ENCODE measurements at places on chromosomes 7 and 10.

GRCh38 chr10:115727129-115727528, 545.9 kb downstream of the GFRA1 start:
- DNase-seq = no peak

GRCh38 chr10:116155191-116155590, 117.8 kb downstream of the GFRA1 start:
- no peak for DNase-seq

DNA sequence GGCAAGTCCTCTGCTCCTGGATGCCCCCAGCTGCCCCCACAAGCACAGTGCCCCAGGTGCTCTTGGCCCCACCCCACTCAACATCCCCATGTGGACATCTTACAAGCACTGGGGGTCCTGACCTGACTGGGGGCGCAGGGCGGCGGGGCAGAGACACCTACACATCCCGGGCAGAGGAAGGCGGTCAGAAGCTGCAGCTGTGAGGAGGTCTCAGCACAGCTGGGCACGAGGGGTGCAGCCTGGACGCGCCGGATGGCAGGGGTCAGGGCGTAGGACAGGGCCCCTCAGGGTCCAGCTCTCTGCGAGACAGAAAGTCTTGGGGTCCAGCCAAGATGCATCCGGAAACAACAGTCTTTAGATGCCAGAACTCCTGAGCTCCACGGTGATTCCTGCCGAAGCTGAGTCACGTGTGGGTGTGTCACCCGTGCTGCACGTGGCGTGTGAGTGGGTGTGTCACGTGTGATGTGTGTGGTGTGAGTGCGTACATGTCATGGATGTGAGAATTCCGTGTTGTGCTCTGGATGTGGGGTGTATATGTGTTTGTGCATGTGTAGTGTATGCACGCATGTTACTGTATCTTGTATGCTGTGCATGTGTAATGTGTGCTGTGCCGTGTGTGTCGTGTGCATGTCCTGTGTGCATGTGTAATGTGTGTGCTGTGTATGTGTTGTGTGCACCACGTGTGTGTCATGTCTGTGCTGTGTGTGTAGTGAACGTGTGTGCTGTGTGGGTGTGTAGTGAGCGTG, 5.1 kb downstream of the VENTX start:
- no peak for DNase-seq

DNA sequence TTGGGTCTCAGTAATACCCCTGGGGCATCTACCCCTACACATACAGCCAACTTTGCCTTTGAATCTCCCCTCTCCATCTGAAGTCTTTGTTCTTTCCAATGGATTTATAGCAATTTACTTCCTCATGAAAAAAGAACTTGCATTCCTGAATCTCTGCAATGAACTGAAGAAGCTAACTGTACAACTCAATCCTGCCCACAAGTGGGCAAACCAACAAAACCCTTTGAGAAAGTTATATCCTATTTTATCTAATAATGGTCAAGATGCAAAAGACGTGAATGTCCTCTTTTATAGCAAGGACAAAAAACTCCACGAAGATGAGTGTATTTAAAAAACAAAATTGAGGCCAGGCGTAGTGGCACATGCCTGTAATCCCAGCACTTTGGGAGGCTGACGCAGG, 991.3 kb downstream of the LRMDA start:
- DNase-seq = no peak

DNA sequence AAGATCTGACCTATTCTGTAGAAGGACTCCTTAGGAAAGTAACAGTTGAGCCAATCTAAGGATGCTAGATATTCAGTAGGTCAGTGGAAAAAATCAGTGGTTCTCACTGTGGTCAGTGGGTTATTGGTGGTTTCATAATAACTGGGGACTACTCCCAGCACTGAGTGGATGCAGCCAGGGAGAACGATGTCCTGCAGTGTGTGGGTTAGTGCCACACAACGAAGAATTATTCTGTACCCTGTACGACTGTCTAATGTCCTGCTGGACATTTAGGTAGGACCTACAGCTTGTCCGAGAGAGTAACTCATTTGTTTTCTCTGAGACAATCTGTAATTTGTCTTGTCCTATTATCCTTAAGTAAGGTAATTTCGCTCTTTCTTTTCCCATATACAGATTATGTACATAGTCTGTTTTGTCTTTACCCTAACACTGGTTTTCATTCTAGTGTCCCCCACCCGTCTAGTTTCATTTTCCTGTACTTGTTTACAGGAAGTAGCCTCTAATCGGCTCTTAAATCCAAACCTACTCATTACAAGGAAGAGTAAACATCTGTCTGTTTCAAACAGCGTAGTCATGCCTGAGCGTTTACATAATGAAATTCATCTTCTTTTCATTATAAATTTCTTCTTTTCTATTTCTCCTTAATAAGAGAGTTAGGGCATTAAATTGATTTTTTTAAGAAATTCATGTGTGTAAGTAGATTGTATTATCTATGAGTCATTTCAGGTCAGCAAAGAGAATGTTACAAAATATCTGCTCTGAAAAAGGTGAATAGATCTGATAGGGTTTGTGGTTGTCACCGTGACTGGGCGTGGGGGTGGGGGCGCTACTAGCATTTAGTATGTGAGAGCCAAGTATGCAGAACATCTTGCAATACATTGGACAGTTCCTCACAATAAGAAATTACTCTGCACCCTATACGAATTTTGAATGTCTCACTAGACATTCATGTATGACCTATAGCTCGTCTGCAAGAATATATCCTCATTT, 8.3 kb upstream of the ZC3HAV1L start:
- DNase-seq = no peak

DNA sequence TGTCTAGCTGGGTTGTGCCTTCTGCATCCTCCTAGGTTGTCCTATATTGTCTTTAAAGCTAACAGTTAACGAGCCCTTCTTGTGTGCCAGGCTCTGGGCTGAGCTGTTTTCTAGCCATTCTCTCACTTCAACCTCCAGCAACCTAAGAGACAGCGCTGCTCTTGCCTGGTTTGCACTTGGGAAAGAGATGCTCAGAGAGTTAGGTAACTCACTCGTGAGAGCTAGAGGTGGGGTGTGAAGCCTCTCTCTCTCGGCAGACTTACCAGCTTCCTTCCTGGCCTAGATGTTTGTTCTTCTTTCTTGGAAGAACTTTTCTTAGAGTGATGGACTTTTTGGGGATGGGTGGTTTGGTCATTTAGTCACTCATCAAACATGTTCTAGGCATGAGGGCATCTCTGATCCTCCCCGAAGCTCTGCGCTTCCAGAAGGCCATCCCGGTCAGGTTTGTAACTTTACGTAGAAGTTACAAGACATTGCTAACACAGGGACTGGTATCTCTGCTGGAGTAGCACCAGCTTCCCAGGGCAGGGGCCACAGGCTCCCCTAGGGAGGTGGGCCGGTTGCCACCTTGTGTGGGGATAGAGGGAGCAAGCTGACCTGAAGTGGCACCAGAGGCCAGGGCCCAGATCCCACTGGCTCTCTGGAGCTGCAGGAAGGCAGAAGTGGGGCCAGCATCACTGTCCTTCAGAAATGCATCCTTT, 14.3 kb downstream of the TSPAN15 start:
- no peak for DNase-seq

DNA sequence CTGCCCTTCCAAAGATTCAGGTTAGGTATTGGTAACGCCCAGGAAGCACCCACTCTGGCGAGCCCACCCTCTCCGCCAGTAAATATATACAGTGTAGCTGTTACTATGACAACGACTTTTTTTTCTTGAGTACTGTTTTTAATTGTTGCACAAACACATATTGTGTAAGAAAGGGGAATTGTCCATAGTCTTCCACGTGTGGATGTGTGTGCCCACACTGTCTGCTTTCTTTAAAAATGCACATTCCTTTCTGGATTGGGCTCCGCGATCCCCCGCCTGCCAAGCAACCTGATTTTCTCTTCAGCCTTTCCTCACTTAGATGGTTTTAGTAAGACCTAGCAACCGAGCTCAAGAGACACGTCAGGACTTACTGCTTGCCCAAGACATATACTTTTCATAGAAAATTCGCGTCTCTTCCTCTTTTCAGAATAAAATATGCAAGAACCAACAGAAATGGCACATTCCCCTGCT, 247.8 kb downstream of the EBF3 start:
- no peak for DNase-seq

DNA sequence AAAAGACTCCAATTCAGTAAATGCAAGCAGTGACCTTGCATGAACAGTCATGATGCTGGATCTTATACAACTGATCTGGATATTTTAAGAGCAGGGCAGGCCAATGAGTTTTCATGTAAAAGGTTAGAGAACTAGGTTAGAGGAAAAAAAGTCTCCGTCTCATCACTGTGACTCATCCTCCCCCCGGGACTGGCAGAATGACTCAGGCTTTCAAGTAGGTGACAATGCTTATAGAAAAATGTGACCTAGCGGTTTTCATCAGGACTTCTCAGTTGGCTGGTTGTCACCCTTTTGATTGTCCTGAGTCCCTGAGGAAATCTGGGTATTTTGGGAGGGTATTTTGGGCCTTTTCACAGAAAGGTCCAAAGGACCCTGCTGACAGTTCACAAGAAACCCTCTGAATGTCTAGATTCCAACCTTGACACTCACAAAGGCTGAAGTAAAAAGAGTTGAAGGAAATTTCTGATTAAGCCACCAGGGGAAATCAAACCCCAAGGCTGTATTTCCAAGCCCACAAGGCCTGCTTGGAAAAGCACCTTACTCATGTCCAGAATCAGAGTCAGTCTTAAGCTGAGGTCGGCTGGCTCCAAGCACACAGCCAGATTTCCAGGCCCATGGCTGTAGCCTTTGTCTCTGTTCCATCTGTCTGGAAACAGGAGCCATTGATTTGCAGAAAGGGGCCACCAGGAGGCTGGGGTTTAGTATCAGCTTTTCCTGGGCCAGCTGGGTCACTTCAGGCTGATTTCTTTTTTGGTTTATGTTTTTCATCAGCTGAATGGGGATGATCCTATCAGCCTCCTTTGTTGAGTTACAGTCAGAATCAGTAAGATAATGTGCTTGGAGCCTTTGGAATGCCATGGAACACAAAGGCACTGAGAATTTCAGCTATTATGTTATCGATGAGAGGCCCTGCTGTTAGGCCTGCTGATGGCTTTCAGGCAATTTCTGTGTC, 226.4 kb upstream of the HABP2 start:
- no peak for DNase-seq

DNA sequence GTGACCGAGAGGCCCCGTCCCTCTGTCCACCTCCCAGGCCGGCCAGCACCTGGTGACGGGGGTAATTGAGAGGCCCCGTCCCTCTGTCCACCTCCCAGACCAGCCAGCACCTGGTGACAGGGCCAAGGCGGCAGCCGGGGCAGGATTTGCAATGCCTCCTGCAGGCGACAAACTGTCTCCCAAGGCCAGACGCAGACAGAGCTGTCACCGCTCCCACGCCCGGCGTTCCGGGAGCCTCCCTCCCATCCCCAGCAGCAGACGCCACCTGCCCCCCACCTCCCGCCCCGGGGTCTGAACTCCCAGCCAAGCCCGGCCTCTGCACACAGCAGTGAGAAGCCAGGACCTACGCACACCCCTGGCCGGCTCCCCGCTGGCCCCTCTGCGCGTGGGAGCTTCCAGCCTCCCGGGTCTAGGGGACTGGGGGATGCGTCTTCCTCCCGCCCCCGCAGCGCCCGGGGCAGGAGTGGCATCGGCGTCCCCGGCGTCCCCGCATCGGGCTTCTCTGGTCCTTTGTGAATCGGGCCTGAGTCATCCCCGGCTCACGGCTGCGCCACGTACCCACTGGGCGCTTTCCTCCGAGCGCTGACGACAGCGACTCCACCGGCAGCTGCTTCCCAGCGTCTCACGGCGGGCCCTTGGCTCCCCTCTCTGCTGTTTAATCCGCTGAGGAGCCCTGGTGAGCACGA, 95.1 kb upstream of the DIP2C start:
- DNase-seq = no peak

DNA sequence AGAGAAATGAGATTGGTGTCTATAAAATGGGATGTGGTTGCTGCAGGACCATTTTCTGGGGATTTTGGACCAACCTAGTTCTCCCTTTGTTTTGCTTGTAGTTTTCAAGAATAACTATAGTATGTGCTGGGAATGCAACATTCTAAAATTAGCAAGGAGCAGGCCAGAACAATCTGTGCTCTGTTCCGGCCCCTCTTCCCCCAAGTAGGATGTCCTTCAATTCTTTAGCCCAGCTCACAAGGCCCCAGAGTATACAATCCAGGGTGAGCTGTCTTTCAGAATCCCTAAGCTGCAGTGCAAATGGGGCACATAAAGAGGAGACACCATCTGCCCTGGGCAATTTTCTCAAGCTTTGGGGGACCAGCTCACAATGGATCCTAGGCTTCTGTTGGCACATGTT, 809.1 kb downstream of the TNS3 start:
- no peak for DNase-seq

- DNase-seq = no peak
These were observed 123.0 kb upstream of the TNRC18 start for GRCh38 chr7:5546626-5547025.

- DNase-seq = no peak
These were observed 19.9 kb downstream of the CALD1 start for GRCh38 chr7:134799377-134799776.

DNA sequence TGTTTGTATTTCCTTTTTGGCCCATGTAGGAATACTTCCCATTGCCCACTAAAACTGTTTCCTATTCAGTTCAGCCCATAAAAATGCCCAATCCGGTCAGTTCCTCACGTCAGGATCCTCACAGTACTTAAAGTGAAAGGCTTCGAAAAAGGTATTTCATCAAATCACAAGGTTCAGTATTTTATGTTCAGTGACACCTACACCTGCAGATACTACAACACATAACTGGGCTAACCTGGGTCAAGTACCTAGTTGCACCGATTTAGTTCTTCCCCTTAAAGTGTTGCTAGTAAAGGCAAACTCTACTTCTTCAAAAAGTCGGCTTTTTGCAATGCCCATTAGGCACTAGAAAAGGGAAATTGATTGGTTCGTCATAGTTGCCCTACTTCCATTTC, 1.1 kb downstream of the SNX13 start:
- DNase-seq = no peak

DNA sequence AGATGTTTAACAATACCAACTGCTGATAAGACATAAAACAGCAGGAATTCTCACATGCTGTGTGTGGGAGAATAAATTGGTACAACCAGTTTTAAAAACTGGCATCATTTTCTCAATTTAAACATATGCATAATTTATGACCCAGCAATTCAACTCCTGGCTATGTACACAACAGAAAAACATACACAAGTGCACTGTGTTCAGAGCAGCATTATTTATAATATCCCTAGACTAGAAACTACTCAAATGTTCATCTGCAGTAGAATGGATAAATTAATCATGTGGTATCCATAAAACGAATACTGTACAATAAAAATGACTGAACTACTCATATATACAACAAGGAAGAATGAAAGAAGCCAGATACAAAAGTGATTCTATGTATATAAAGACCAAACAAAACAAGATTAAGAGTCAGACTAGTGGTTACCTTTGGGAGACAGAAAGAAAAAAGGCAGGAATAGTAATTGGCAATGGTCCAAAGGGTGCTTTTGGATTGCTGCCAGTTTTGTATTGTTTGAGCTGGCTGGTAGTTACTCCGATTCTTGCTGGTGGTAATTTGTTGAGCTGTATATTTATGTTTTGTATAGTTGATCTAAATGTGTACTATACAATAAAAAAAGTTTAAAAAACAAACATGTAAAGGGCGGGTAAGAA, 306.0 kb downstream of the TFEC start:
- DNase-seq = no peak

All from anterior cingulate cortex (tissue), 58 donors.